ENCODE measurements at places on chromosomes 12 and 14. TPM values are rescaled to one million over a fixed set of nuclear protein-coding genes. Genes with fewer than 3 reads are reported as not detected.

Gene SERPINA12
- total RNA-seq, result not detected

Gene RPL10L
- not detected for total RNA-seq

Gene MMP17
- total RNA-seq, result 5.4 TPM

Gene LIN7A
- total RNA-seq, result not detected

Gene TMEM132C
- total RNA-seq, result not detected

Gene KRT2
- not detected for total RNA-seq
